A673 (cell line): ENCODE measurements at places on chromosomes 7 and 10.
A peak's percentile ranks its signal among the peaks of the same experiment; 100 is the strongest.

DNA sequence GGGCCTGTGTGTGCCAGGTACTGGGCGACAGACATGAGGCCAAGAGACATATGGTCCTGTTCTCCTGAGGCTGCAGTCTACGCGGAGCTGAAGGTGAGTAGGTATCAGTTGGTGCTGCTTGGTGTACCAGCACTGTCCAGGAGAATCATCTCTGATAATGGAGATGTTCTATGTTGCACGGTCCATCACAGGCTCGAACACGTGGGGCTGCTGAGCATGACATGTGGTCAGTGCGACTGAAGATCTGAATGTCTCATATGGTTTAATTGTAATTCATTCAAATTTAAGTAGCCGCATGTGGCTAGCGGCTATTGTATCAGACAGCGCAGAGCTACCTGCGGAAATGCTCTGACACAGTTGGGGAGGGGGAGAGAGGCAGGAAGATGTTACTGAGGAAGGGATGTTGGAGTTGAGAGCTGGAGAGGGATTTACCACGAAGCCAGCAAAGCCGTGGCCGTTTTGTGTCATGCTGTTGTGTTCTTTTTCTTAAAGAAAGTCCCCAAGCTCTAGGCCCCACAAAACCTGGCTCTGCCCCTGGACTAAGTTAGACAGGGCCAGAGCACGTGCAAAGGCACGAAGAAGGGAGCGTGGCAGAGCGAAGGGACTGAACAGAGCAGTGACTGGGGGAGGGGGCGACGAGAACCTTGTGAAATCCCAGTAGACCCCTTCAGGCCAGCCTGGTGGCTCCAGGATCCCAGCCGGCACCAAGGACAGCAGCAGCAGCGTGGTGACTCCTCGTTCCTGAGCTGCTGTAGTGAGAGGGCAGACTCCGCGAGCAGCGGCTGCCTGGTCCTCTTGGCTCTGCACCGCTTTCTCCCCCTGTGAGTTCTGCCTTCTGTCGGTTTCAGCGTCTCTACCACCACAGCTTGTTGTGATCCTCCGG, 20.0 kb downstream of the SMKR1 start:
- no peak for DNase-seq

DNA sequence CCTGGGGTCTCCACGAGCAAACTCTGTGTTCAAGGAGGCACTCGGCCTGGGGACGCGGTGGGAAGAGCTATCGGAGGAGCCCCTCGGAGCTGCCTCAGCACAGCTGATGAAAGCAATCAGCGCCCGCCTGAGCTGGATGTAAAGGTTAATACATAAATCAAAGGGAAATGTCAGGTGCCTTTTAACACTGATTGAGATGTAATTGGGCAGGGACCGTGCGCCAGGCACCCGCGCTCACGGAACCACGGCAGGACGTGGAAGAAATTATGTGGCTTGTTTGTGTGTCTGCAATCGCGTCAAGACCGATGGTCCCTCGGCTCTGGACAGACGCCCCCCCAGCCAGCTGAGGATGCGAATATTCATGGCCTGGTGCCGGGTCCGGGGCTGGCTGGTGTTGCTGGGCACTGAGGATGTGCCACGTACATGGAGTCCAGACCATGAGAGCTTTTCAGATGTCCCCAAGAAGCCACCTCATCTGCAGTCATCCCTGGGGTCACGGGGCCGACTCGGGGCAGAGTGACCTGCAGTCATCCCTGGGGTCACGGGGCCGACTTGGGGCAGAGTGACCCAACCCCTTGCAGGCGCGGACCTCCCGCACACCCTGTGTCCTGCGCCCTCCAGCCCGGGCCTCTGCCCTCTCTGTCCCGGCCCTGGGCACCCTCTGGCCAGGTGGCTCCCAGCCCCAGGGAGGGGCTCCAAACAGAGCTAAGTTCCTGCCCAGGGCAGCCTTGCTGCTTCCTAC, 15.6 kb downstream of the FOXL3 start:
- DNase-seq, result no peak

- DNase-seq, result peak; percentile 63
Measured at GRCh38 chr7:87797798-87798403, 78.3 kb downstream of the SLC25A40 start.

DNA sequence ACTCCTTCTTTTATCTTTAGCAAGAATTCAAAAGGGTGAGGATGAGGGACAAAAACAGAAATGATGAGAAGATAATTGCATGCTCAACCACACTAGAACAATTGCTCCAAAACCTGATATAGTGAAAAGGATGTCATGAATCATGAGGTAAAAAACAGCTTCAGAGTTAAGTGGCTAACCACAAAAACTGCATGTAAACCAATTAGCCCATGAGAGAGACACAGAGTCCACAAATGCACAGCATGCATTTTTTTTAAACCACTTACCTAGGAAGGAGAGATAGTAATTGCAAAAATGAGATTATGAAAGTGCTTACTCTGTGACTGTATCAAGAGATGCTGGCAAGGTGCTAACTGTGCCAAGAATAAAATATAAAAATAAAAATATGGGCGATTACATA, 132.9 kb downstream of the MBL2 start:
- DNase-seq, result no peak

GRCh38 chr7:25765110-25765655, 386.8 kb upstream of the NFE2L3 start:
- no peak for DNase-seq

- no peak for DNase-seq
Measured at GRCh38 chr7:4561795-4562194, 120.3 kb upstream of the FOXK1 start.

- no peak for DNase-seq
Measured at GRCh38 chr7:147869456-147869855, 721.1 kb upstream of the C7orf33 start.

GRCh38 chr7:12827219-12827821, 139.9 kb downstream of the ARL4A start:
- no peak for DNase-seq

GRCh38 chr10:70277396-70278030, 6.3 kb downstream of the NPFFR1 start:
- DNase-seq, result no peak

GRCh38 chr7:107960272-107960671, 42.7 kb downstream of the LAMB1 start:
- DNase-seq, result no peak

GRCh38 chr10:3476186-3476585, 303.6 kb upstream of the PITRM1 start:
- no peak for DNase-seq

DNA sequence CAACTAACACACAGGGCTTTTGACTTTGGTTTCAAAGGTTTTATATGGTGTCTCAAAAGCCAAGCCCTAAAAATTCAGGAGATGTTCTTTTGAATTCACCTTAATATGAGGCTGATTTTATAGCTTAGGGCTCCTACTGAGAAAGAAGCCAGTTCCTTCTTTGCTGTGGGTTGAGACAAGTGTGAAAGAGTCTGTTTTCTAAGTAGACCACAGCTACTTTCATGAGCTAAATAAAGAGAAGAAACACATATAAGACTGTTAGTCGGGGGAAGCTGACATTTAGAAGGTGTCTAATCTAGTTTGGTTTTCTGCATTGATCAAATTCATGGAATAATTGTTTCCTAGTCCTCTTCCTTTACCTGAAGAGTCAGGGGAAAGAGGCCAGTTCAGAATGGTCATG, 332.1 kb upstream of the CELF2 start:
- no peak for DNase-seq

- DNase-seq, result no peak
Measured at GRCh38 chr7:157660971-157661610, 324.3 kb downstream of the DNAJB6 start.

GRCh38 chr7:100489824-100490223, 6.1 kb downstream of the NYAP1 start:
- DNase-seq, result peak; percentile 95

DNA sequence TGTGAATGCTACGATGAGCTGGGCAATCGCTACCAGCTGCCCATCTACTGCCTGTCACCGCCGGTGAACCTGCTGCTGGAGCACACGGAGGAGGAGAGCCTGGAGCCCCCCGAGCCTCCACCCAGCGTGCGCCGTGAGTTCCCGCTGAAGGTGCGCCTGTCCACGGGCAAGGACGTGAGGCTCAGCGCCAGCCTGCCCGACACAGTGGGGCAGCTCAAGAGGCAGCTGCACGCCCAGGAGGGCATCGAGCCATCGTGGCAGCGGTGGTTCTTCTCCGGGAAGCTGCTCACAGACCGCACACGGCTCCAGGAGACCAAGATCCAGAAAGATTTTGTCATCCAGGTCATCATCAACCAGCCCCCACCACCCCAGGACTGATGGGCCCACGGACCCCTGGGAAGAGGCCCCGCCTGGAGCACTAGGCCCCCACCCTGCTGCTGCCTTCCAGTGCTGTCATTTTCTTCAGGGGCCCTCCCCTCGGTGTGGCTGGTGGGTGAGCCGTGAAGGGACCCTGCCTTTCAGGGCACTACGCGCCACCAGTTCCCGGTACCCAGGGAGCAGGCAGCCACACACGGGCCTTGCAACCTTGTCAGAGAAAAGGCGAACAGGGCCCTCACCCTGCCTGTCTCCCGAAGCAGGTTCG, 2.3 kb upstream of the ANKRD2 start:
- DNase-seq, result no peak

- DNase-seq, result peak; percentile 26
Measured at GRCh38 chr7:105173586-105173985, 159.6 kb downstream of the KMT2E start.

- DNase-seq, result no peak
Measured at GRCh38 chr7:134186027-134186426, 58.9 kb downstream of the LRGUK start.

DNA sequence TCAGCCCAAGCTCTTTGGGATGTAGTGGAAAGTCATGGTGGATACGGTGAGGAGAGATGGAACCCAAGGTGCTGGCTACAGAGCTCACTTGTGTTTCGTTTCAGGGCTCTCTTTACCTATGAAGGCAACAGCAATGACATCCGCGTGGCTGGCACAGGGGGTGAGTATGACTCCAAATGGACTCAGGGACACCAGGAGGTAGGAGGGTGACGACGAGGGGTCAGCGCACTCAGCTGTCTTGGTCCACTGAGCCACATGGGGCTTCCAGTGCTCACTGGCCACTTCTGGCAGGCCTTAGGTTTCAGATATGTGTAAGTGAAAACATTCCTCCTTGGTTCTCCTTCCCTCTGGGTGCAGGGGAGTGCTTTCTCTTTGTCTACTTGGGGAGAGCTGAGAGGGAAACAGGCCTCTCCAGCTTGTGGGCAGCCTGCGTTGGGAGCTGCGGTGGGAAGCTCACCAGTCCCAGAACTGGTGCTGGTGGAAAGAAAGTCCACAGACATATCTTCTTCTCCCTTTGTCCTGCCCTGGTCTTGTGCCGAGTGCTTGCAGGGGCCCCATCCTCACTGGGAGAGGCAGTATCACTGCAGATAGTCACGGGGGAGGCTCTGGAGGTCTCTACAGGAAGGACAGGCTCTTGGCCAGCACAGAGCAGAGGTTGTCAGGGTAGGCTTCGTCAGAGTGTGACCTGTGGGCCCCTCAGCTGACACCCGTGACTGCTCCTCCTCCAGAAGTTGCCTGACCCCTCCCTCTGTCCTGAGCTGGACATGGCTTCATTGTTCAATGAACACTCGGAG, 5.8 kb downstream of the DBNL start:
- DNase-seq, result no peak

DNA sequence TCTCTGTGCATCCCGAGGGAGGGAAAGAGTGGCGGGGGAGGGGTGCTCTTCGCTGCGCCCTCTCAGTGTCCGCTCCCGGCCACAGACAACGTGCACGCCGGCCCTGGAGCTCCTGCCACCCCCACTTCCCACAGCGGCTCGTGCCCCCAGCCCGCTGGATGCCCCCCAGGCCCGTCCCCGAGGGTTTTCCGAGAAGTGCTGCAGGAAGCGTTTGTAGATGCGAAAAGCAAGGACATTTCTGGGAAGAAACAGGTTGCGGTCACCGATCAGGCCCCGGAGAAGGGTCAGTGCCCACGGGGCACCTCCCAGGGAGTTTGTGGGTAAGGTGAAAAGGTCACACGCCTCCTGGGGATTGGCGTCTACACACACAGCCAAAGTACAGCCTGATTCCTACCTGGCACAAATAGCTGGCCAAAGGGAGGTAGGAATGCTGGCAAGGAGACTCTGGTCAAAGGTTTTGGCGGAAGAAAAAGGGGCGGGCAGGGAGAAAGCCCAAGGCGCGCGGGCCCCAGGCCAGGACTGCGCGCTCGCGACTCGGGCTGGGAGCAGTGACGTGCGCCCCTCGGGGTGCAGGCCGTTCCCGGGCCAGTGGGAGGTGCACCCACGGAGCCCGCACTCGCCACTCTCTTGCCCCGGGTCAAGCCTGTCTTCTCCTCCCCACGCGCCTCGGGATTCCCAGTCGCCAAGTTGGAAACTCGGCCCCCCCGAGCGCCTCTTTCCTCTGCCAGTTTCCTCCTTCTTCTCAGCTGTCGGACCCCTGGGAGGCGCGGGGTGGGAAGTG, 1.5 kb upstream of the NRP1 start:
- DNase-seq, result no peak

- no peak for DNase-seq
Measured at GRCh38 chr10:102115775-102116174, 4.4 kb downstream of the LDB1 start.
